ENCODE measurements at places on chromosomes 1 and 21.

DNA sequence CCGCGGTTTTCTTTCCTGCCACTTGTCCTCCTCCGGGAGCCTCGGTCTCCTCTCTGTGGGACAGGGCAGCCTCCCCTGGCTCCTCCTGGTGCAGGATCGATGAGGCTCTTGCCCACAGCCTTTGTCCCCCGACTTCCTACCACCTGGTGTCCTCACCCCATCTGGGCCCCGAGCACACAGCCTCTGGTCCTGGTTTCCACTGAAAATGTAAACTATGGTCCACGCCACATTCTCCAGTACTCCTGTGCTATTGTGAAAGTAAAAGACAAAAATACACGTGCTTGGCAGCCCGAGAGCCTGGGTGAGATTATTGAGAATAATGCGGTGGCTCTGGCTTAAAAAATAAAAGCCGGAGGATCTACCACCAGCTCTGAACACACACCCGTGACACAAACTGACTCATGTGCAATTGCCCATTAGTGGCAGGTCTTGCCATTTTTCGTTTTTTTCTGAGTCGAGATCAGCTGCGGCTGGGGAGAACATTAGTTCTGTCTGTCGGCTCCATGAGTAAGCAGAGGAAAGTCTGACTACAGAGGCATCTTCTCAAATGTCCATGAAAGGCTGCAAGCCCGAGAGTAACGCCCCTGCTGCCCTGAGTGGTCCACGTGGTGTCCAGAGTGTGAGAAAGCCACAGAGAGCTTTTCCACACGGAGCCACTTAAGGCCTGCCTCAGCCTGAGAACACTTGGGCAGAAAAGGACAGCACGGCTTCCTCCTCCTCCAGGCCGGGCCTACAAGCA, 5.7 kb upstream of the COL6A2 start:
- DNase-seq: no peak

GRCh38 chr1:94783342-94784189, 36.6 kb upstream of the SLC44A3 start:
- no peak for DNase-seq

GRCh38 chr1:178869119-178869697, 1.7 kb downstream of the ANGPTL1 start:
- DNase-seq: no peak

DNA sequence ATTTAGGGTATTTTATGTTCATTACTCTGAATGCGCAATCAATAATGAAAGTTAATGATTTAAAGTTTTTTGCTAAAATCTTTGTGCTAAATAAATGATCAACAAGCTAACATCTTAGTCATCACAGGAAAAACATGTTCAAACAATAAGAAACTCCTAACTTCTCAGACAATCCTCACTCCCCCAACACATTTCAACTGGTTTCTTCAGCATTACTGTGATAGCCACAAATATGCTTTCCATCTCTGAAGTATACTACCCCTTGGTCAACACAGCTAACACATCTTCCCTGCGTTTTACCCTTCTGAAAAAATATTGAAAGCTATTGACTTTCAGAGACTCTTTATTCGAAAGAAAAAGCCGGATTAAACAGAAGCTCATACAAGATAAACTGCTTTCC, 85.8 kb downstream of the ZNF644 start:
- no peak for DNase-seq

DNA sequence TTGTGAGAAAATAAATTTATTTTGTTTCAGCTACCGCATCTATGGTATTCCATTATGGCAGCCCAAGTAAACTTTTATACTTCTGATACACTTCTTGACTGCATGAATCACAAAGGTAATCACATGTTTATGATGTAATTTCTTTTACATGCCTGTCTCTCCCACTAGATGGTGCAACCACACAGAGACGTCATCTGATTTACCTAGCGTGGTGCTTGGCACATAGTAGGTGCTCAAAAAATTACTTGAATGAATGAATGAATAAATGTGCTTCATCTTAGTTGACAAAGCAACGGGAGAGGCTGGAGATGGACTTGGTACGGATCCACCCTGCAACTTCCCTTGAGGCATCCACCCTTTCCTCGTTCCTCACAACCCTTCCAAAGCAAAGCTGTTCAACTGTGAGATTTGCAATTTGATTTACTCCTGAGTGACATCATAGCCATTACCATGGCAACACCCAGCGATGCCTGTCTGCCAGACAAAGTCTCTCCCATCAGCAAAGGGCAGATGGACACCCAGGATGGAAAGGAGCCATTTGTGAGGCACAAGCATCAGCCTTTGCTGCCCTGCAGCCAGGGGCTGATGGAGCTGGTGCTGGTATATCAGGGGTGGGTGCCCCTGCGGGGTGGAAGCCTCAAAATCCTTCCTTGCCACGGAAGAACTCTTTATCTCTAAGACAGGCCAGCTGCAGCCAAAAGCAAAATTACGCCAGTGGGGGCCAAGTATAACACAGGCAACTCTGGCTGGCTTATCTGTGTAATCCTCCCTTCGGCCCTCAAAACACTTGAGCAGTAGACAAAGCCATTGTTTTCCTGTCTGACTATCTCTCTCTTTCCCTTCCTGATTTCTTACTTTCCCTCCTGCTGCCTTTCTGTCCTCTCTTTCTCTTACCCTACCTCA, 18.9 kb upstream of the VWA5B1 start:
- DNase-seq: no peak

DNA sequence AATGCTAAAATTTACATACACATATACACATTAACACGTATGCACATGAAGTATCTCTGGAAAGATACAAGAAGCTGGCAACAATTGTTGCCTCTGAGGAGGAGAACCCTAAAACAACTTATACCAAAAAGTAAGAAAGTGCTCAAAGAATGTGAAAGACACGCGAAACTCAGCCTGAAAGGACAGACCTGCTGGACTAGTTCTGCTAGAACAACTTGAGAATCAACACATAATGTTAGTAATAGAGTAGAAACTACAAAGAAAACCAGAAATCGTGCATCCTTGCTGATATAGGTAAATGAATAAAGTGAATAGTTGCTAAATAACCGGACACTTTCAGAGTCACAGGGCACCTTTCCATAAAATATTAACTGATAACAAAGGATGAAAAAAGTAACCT, 242.5 kb downstream of the RERE start:
- no peak for DNase-seq

DNA sequence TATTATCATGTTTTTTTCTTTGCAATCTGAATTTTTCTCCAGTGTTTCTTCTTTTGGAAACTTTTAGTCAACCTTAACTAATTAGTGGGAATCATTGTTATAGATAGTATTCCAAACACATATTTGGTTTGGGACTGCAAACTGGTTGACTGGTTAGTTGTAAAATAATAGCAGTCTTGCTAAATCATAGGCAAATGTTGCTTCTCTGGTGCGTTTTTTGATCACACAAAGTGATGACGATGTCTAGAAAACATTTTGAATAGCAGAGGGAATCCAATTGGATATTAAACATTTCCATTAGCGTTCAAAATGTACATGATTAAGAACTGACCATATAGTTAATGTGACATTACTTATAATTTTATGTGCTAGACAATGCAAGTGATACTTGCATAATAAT, 4.5 kb downstream of the DNAJB4 start:
- DNase-seq: no peak

DNA sequence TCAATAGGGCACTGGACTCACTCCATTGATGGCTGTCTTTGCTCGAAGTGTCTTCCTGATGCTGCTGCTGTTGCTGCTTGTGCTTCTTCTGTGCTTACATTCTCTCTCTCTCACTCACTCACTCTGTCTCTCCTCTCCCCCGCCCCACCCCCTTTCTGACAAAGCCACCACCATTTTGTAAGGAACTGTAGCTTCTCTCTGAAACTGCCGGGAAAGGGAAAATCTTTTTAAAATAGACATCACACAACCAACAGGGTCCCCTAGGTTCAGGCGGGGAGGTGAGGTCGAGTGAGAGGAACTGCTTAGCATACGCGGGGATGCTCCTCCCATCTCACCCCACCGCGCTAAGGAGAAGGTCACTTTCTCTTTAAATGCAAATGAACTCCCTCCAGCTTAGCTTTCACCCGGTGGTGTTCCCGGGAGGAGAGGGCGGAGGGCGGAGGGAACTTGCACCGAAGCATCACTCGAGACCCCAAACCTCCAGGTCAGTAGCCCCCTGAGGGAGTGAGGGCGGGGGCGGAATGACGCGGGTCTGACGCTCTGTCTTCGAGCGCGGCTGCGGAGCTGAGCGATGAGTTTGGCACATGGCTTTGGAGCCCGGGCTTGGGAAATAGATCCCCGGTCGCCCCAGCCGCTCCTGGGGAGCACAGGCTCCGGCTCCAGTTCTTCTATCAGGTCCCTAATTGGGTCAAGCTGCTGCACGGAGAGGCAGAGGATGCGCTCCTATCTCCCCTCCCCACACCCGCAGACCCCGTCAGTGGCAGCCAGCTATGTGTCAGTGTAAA, at the start of gene CCDC28B:
CCDC28B (plus strand) TSS at position 370 of the 785 bp plus-strand sequence. CDS start 1,341 bp downstream, outside the sequence.
- peak; percentile 75 for DNase-seq

Data from GM20000 (cell line).